Stimulated activated CD4-positive, alpha-beta T cell treated with anti-CD3 and anti-CD28 coated beads, Interleukin-4, amount 100 ng/mL, for 24 hours (primary cell): ENCODE measurements at places on chromosomes 12 and 14.

DNA sequence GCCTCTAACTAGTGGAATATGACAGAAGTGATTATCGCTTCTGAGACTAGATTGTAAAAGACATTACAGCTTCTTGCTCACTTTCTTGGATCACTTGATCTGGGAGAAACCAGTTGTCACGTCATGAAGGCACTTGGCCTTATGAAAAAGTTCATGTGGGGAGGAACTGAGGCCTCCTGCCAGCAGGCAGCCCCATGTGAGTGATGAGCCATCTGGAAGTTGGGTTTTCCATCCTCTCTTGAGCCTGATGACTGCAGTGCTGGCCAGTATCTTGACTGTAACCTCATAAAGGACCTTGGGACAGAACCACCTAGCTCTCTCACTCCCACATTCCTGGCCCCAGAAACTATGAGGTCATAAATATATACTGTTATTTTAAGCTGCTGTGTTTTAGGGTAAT lies 28.0 kb downstream of the TTLL5 start:
- DNase-seq, result no peak

DNA sequence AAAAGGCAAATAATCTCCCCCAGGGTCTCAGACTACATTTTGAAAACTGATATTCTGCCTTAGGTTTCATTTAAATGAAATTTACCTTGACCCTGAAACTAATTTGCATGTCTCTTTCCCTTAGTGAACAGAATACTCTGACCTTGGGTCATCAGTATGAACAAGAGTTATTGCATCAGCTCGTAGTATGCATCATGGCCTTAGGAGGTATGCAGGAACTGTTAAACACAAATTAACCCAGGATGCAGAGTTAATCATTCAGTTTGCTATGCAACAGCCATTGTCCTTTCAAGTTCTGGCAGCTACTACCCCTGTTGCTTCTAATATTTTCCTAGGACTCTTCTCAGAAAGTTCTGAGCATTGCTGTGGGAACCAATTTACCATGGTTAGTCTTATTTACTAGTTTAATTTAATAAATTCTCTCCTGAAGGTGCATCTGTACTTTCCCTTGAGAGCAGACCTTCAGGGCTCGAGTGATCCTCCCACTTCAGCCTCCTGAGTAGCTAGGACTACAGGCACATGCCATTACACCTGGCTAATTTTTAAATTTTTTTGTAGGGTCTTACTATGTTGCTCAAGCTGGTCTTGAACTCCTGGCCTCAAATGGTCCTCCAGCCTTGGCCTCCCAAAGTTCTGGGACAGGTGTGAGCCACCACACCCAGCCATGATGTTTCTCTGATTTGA lies 126.7 kb downstream of the TTC6 start:
- DNase-seq, result no peak

GRCh38 chr12:94186278-94187241 lies 38.2 kb downstream of the PLXNC1 start:
- DNase-seq, result no peak

DNA sequence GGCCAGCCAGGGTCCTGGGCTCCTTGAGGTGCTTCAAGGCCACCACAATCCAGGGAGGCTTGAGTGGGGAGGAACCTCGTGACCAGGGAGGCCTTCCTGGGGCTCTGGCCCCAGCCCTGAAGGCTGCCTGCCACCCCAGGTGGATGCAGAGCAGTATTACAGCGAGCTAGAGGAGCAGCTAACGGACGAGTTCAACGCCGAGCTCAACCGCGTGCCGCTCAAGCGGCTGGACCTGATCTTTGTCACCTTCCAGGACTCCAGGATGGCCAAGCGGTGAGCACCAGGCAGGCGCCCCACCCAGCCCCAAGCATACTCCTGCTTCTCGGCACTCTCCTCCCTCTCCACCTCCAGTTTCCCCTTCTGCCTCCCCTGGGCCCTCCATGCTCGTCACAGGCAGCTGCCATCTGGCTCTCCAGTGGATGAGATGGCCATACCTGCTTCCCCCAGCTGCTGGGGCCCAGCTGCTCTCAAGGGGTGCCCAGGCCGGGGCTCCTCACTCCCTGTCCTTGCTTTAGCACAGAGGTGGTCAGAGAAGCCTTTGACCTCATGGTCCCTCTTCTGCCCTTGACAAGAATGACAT lies 30.6 kb downstream of the NGB start:
- no peak for DNase-seq

DNA sequence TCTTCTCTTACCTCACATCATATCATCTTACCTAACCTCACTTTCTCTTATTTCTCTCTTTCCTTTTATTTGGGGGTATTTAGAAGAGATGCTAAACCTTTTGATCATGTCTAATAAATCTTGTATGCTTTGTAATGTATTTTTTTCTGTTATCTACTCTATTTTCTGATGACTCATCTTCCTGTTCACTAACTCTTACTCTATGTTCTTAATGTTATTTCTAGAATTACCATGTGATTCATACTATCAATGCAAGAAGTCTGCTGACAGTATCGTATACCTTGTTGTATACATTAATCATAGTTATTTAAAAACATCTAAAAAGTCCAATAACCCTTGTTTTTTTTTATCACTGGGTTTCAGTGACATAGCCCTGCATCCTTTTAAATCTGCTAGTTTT lies 62.3 kb downstream of the MGAT4C start:
- DNase-seq, result no peak

- no peak for DNase-seq
Measured at GRCh38 chr12:128265566-128265965, 1.4 kb upstream of the TMEM132C start.

GRCh38 chr12:2287151-2287550 lies 234.4 kb downstream of the CACNA1C start:
- no peak for DNase-seq
